Psoas muscle (tissue), 8 donors: ENCODE measurements at places on chromosomes 13 and 19. TPM values are rescaled to one million over a fixed set of nuclear protein-coding genes. Genes with fewer than 3 reads are reported as not detected.

Gene PLK5
- total RNA-seq: not detected

Gene SPIB
- total RNA-seq: 0.44 TPM

DNA sequence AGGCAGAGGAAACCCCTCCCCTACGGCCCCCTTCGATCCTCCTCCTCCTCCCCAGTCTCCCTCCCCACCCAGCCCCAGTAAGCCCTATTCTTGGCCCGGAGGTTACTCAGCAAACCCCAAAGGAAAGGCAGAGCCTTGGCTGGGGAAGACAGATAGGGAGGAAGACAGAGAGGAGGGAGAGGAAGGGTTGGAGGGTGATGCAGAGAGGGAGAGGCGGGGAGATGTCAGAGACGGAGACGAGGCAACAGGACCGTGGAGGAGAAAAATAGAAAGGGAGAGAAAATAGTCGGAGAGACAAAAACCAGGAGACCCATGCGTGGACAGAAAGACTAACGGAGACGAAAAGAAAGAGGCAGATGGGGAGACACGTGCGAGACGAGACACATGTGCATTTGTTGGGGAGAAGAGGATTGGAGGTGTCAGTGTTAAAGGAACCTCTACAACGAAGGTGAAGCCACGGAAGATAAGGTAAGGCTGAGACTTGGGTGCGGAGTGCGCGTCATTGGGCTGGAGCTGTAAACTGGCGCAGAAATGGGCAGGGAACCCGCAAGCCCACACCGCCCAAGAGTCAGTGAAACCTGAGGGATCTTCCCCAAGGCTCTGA lies 2.9 kb downstream of the TGFB1 start:
- H3K4me1 ChIP-seq: peaks cover 3% of the 10 kb centered on the region
- no peak for DNase-seq
- no peaks in the 10 kb centered on the region for H3K36me3 ChIP-seq
- peak overlapping the region; percentile 69 for H3K4me3 ChIP-seq

- no peaks in the 10 kb centered on the region for H3K36me3 ChIP-seq
- H3K27me3 ChIP-seq: no peaks in the 10 kb centered on the region
- no peak overlapping the region for H3K4me3 ChIP-seq
- DNase-seq: no peak
Observed at GRCh38 chr13:53112522-53112921, 83.9 kb downstream of the OLFM4 start.

GRCh38 chr13:112941349-112941748 lies 27.7 kb upstream of the MCF2L start:
- no peaks in the 10 kb centered on the region for H3K36me3 ChIP-seq
- no peak overlapping the region for H3K4me3 ChIP-seq
- no peak for DNase-seq

DNA sequence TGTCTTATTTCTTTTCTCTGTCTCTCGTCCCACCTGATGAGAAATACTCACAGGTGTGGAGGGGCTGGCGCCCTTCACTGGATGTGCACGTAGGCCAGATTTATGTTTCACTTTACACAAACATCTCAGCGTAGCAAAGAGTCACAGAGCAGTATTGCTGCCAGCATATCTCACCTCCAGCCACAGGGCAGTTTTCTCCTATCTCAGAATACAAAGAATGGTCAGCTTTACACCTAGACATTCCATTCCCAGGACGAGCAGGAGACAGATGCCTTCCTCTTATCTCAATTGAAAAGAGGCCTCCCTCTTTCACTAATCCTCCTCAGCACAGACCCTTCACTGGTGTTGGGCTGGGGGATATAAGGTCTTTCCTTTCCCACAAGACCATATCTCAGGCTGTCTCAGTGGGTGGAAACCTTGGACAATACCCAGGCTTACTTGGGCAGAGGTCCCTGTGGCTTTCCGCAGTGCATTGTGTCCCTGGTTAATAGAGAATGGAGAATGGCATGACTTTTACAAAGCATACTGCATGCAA lies 7.2 kb upstream of the ZNF611 start:
- DNase-seq: no peak
- H3K27me3 ChIP-seq: peaks cover 3% of the 10 kb centered on the region
- no peaks in the 10 kb centered on the region for H3K36me3 ChIP-seq
- no peak overlapping the region for H3K27ac ChIP-seq

Gene SIGLEC9
- 0.73 TPM for total RNA-seq

DNA sequence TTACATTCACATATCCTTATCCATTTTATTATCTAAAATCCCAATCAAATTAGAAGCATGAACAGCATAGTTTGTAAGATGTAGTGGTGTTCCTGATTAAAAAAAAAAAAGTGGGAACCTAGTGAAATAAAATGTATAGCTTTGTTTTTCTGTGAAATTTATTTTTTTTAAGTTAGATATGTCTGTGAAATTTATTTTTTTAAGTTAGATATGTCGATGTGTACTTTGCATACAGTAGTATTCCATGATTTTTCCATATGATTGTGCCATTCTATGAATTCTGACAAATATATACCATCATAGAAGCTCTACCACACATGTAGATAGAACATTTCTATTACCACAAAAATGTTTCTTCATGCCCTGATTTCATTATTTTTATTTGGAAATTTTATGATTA lies 6.0 kb upstream of the MAB21L1 start:
- no peaks in the 10 kb centered on the region for H3K27me3 ChIP-seq
- H3K36me3 ChIP-seq: no peaks in the 10 kb centered on the region
- DNase-seq: no peak
- no peak overlapping the region for H3K4me3 ChIP-seq
